ENCODE measurements at places on chromosomes 16 and 17.

- DNase-seq: no peak
These were observed 12.2 kb downstream of the ADAP2 start for GRCh38 chr17:30933966-30934365.

GRCh38 chr17:4582691-4583090, 1.6 kb upstream of the SMTNL2 start:
- DNase-seq: no peak

DNA sequence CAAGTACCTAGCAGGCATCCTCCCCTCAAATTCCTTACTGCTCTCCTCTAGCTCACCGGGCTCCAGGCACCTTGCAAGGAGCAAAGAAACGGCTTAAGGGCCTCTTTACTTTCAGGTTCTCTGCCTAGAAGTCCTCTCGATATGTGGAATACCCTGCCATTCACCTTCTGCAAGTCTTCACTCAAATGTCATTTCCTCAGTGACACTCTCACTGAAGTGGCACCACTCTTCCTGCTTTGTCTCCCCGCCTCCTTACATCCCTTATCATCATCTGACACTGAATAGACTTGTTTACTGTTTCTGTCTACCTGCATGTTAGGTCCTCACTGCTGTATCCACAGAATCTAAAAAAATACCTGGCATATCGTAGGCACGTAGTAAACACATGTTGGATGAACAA, 947 bp downstream of the SLC7A6OS start:
- no peak for DNase-seq

DNA sequence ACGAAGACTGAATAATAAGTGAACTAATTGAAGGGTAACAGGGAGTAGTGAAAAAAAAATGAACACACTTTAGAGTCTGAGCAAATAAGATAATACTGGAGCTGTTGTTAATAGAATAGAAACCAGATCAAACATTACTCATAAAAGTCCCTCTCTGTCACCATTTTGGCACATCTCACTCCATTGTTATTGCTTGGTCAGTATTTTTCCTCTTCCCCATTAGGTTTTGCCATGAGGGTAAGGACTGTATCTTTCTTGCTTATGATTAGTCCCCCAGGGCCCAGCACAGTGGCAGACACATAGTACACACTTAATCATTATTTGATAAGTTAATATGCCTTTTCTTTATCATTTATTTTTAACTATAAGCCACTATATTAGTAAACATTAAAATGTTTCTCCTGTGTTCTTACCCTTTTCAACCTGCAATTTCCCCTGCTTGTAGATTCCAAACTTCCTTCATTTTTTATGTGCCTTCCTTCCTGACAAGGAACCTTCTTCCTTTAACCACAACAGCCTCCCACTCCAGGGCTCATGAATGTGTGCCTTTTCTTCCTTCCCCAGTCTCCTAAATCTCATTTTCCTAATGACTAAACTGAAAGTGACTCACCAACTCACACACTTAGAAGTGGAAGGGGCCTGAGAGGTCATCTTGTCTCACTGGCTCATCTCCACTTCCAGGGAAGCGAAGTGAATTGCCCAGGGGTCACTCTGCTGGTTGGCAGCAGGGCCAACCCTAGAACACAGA, 88.2 kb upstream of the HAS3 start:
- peak; percentile 82 for DNase-seq

- no peak for DNase-seq
These were observed 5.7 kb upstream of the METTL9 start for GRCh38 chr16:21593530-21594289.

GRCh38 chr17:63419949-63420867, 25.9 kb downstream of the CYB561 start:
- no peak for DNase-seq

- DNase-seq: peak; percentile 52
These were observed at the start of gene MPP2 for GRCh38 chr17:43907425-43907981. MPP2 (minus strand) TSS chr17:43907536; CDS start chr17:43904460, 3,076 bp downstream.

GRCh38 chr17:48894886-48895285, 2.3 kb downstream of the ATP5MC1 start:
- no peak for DNase-seq

DNA sequence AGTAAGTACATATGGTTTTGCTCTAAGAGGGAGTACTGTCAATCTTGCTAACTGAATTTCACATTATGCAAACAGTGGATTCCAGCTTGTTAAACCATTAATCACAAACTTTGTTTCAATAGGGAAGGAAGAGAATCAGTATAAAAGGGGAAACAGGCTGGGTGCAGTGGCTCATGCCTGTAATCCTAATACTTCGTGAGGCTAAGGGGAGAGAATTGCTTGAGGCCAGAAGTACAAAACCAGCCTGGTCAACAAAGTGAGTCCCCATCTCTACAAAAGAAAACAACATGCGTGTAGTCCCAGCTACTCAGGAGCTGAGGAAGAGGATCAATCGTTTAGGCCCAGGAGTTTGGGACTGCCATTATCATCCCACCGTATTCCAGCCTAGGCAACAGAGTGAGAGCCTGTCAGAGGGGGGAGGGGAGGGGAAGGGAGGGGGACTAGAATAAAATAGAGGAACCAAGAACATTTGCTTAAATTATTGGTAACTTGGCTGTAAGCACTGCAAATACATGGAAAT, 65.7 kb downstream of the FBXL20 start:
- DNase-seq: no peak

DNA sequence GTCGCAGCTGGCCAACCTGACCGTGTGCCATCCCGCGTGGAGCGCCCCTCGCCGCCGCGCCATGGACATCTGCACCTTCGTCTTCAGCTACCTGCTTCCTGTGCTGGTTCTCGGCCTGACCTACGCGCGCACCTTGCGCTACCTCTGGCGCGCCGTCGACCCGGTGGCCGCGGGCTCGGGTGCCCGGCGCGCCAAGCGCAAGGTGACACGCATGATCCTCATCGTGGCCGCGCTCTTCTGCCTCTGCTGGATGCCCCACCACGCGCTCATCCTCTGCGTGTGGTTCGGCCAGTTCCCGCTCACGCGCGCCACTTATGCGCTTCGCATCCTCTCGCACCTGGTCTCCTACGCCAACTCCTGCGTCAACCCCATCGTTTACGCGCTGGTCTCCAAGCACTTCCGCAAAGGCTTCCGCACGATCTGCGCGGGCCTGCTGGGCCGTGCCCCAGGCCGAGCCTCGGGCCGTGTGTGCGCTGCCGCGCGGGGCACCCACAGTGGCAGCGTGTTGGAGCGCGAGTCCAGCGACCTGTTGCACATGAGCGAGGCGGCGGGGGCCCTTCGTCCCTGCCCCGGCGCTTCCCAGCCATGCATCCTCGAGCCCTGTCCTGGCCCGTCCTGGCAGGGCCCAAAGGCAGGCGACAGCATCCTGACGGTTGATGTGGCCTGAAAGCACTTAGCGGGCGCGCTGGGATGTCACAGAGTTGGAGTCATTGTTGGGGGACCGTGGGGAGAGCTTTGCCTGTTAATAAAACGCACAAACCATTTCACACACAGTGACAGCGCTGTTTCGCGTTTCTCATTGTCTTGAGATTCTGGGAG, 2.0 kb upstream of the ZACN start:
- DNase-seq: peak; percentile 23

DNA sequence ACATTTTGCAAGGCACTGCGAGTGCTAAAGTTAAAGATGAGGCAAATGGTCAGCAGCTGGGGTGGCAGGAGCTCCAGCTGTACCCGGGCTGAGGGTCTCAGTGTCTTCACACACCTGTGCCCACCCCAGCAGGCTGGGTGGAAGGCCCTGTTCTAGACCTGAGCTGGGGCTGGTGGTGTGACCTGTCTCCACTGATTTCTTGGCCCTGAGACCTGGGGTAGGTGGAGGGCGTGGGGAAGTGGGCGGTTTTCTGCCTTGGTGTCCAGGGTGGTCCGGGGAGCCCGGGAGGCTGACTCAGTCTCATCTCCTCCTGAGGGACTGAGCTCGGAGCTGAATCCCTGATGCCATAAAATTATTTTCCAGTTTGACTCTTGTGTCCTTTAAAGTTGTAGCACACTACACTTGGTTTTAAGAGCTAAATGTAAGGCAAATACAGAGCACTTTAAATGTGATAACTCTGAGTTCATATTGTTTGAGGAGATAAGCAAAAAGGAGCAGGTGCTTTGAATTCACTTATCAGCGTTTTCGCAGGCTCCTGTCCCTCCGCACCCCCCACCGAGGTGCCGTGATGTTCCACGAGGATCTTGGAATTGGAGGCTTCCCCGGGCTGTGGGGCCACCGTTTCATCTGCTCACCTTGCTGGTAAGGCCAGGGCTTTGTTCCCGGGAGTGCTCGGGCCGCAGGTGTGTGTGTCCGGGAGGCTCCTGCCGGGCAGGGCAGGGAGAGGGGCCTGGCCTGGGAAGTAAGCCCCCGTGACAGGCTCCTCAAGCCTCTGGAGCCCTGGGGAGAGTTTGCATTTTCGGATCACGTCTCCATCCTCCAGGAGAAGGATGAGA, 117.0 kb downstream of the AATF start:
- no peak for DNase-seq

DNA sequence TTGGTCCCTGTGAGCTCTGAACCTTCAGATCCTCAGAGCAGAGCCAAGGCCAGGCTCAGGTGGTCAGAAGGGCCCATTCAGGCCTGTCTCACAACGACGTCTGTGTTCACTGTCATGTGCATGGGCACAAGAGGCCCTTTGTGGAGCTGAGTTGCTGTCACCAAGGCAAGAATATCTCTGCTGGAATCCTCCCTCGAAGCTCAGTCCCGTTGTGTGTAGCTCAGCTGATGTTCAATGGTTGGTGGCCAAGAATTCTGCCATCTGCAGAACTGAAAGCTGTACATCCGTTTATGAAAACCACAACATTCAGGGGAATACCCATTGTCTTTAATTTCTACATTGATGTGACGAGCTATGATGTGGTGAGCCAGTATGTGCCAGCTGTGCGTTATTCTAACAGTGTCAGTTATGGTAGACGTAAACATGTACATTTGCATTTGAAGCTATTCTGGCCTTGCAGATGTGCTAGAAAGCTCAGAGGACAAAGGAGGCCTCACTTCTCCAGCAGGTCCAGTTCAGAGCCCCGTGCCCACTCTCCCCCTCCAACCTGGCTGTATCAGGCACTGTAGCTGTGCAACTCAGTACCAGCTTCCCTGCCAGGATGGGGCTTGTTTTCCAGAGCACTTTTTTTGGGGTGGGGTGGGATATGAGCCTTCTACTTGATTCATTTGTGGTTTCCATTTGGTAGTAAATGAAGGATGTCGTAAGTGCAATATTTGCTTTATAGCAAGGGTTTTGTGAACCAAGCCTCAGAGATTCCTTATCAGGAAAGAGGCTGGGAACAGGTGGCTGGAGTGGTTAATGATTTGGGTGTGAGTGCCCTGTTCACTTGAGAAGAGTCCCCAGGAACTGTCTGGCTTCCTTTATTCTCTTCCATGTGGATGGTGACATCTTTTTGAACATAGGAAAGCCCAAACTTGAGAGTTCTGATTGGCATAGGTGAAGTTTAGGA, 56.1 kb downstream of the B9D1 start:
- no peak for DNase-seq

- no peak for DNase-seq
These were observed 52.5 kb upstream of the ALDH3A1 start for GRCh38 chr17:19800571-19800970.

DNA sequence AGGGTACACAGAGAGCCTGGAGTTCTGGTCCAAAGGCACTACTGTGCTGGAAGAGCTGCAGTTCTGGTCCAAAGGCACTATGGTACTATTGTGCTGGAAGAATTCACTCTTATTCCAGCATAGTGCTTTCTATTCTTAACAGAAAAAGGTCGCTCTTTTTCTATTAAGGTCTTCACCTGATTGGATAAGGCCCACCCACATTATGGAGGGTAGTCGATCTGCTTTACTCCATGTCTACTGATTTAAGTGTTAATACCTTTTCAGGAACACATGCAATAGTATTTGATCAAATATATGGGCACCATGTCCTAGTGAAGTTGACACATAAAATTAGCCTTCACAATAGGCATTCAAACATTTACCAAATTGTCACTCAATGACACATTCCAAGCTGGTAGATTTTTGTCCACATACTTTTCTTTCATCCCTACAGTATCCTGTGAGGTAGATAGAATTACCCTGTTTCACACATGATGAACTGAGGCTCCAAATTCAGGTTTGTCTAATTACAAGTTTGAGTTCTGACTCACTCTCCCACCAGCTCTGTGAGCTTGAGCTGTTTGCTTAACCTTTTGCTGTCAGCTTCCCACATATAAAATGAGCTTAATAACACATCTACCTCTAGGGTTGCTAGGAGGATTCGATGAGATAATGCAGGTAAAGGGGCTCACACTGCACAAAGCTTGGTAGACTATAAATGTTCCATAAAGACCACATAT, 129.9 kb downstream of the AIPL1 start:
- DNase-seq: no peak

- no peak for DNase-seq
These were observed 115.4 kb downstream of the AXIN2 start for GRCh38 chr17:65446043-65446442.

- DNase-seq: no peak
These were observed 14.2 kb downstream of the ETV4 start for GRCh38 chr17:43531955-43532354.

DNA sequence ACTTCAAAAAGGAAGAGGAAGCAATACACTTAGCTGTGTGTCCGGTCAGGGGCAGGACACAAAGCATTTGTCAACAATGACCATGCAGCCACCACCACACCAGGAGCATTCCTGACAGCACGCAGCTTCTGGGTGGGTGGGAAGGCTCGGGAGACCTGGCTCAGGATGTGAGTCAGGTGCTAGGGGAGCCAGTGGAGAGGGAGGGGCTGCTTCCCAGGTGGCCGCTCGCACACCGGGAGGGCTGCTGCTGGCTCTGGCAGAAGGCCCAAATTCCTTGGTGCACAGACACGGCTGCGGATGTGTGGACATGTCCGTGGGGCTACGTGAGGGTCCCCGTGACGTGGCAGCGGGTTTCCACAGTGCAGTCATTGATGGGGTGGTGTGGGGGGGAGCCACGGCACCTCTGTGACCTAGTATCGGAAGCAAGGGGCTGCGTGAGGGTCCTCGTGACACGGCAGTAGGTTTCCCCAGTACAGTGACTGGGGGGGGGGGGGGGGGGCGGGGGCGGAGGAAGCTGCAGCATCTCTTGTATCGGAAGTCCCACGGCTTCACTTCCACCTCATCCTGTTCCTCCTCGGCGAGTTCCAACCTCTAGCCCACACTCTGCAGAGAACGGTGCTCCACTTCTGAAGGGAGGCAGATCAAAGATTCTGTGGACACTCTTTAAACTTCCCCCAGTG, 112.8 kb downstream of the ZNF778 start:
- peak; percentile 55 for DNase-seq

DNA sequence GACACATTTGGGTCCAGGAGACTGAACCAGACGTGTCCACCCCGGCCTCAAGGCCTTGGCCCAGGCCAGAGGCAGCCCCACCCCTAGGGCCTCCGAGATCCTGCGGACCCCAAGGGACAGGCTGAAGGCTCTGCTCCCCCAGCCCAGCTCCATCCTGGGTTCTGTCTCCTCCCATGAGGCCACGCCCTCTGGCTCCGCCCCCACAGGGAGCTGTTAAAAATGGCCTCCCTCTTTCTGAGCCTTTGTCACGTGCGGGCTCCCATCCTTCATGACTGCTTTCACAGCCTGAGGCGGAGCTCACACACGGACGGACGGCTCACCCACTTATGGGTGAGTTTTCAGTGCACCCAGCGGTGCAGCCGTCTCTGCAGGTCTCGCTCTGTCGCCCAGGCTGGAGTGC, 6.5 kb upstream of the CACNA1H start:
- DNase-seq: no peak

GRCh38 chr17:77736721-77737120, 221.8 kb upstream of the TNRC6C start:
- DNase-seq: no peak
